Stimulated activated CD4-positive, alpha-beta T cell treated with anti-CD3 and anti-CD28 coated beads, Interleukin-4, amount 100 ng/mL, for 1 hour (primary cell): ENCODE measurements at places on chromosomes 3 and 15.

DNA sequence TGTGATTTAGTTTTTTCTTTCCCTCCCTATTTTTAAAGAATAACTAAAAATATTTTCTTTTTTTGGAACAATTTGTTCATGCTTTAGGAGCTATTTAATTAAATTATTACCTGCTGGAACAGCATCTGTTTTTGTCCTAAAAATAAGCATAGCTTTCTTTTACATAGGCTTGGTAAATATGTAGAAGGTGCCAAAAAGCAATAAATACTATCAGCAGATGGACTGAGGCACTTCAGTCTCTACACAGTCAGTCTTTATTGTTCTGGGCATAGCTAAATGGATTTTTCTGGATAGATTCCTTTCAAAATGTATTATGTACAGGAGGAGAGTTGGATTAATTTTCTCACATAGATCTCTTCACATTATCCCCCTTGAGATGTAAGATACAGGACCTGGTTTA lies 223.5 kb downstream of the NAALADL2 start:
- DNase-seq = no peak

- no peak for DNase-seq
Observed at GRCh38 chr3:11499144-11499543, 144.6 kb downstream of the VGLL4 start.

- DNase-seq = no peak
Observed at GRCh38 chr3:170606675-170607074, 20.8 kb upstream of the SLC7A14 start.

DNA sequence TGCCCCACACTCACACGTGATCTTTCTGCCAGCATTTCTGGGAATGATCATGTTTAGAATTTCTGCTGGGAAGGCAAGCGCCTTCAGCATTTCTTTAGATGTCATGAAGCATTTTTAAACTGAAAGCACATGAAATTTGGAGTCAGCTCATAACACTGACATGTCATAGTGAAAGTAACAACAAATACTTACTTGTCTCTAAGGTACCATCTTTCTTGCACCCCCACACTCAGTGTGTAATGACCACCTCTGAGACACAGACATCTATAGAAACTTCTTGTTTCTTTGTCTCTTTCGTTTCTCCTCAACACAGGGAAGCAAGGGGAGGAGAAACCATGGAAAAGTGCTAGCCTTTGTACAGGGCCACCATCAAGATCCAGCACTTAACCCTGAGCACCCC lies 171.7 kb downstream of the RORA start:
- DNase-seq = no peak

DNA sequence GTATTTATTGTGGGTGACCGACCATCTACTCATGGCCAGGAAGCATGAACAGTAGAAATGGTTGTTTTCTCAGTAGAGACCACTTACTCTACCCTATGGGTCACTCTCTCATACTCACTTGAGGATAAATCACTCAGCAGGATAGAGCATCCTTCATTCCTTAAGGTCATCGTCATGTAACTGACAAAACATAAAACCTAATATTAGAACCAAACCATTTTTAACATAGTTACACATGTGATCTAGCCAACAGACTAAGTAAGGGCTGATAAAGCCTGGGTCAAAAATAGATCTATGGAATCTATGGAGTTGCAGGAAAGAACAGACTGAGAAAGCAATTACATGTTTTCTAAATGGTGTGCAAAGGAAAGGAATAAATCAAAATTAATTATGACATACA lies 769.1 kb downstream of the NTRK3 start:
- DNase-seq = no peak

GRCh38 chr3:188026191-188026968 lies 127.6 kb upstream of the LPP start:
- no peak for DNase-seq

DNA sequence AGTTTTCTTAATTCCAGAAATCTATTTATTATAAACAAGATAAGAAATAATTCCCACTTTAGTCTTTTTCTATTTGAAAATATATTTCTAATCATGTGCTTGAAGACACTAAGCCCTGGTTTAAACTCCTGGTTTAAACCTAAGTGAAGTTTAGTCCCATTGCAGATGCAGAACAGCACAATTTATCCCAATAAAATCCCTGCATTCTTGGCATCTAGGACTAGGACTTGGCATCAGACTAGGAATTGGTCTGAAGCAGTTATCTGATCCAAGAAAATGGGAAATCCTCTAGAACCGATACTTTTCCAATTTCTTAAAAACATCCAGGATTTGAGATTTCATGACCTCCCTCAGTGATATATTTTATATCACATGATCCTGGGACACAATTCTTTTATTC lies 168.8 kb upstream of the VEPH1 start:
- DNase-seq = no peak

GRCh38 chr3:125401402-125401801 lies 26.3 kb upstream of the ZNF148 start:
- no peak for DNase-seq

DNA sequence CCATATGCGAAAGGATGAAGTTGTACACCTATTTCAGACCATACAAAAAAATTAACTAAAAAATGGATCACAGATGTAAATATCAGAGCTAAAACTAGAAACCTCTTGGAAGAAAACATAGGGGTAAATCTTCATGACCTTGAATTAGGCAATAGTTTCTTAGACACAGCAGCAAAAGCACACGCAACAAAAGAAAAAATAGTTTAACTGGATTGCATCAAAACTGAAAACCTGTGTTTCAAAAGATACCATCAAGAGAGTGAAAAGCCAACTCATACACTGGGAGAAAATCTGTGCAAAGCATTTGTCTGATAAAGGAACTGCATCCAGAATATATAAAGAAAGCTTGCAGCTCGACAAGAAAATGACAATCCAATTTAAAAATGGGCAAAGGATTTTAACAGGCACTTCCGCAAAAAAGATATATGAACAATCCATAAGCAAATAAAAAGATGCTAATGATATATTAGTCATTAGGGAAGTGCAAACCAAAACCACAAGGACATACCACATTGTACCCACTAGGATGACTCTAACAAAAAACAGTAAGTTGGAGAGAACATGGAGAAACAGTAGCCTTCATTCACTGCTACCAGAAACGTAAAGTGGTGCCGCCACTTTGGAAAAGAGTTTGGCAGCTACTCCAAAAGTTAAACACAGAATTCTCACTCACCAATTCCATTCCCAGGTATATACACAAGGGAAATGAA lies 263.1 kb downstream of the ADAMTS17 start:
- no peak for DNase-seq

DNA sequence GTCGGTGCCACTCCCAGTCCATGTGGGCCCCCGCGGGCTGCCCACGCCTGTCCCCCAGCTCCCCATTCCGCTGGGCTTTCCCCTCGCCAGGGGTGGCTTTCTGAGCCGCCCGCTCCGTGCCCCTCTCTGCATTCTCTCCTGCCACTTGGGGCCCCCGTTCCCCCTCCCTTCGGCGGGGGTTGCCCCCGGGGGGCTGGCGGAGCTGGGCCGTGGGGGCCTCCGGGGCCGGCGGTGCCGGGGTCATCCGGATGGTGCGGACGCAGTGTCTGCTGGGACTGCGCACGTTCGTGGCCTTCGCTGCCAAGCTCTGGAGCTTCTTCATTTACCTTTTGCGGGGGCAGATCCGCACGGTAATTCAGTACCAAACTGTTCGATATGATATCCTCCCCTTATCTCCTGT lies 46.5 kb downstream of the GRAMD1C start:
- no peak for DNase-seq

GRCh38 chr3:72337480-72337855 lies 510.8 kb downstream of the SHQ1 start:
- no peak for DNase-seq
